Renal cortical epithelial cell (primary cell): ENCODE measurements at places on chromosomes 2 and 18.

DNA sequence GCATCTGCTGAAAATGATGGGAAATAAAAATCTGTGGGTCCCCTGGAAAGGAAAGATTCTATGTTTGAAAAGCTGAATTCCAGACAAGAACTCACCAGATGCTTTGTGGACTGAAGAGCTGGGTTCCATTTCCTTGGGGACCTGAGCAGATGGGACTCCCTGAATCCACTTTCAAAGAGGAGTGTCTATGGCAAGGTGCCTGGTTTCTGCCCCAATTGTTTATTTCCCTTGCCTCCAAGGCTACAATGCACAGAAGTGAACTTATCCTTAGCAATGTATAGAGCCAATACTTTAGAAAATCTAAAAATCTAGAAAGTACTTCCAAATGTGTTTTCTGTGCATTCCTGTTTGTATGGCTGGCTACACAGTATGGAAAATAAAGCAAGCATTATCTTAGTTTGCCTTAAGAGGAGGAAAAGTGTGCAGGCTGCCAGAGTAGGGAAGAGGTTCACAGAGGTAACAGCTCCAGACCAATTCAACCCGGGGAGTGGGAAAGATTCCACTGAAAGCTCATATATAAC is 420.5 kb downstream of the NRXN1 start:
- no peak for DNase-seq

DNA sequence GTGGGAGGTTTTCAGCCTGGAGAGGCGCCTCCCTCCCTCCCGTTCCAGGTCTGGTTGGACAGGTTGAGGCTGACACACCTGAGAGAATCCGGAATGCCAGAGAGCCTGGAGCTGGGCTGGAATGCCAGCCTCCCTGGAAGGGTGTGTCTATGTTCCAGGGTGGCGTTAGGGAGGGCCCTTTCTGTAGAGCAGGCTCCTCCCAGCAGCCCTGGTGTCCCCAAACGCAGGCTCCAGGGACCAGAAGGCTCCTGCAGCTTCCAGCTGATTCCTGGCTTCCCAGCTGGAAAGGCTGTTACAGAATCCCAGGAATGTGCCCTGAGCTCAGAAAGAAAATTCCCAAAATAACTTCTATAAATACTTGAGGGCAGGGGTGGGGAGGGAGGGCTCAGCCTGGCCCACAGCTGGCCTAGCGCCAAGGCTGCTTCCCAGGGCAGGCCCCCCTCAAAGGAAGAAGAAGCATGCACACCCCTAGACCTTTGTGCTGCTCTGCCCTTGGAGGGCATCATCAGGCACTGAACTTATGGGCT is 85.4 kb downstream of the STPG4 start:
- DNase-seq, result peak; percentile 80

GRCh38 chr2:43082111-43082894 is 144.1 kb downstream of the ZFP36L2 start:
- DNase-seq, result peak; percentile 72

GRCh38 chr2:104040771-104041170 is 813.1 kb upstream of the POU3F3 start:
- DNase-seq, result no peak

- no peak for DNase-seq
Measured at GRCh38 chr2:239561446-239562001, 160.7 kb upstream of the HDAC4 start.

- no peak for DNase-seq
Measured at GRCh38 chr2:44135296-44135695, 33.4 kb upstream of the PPM1B start.
